Mammary epithelial cell (primary cell): ENCODE measurements at places on chromosomes 6 and 20. TPM values are rescaled to one million over a fixed set of nuclear protein-coding genes. Genes with fewer than 3 reads are reported as not detected.

DNA sequence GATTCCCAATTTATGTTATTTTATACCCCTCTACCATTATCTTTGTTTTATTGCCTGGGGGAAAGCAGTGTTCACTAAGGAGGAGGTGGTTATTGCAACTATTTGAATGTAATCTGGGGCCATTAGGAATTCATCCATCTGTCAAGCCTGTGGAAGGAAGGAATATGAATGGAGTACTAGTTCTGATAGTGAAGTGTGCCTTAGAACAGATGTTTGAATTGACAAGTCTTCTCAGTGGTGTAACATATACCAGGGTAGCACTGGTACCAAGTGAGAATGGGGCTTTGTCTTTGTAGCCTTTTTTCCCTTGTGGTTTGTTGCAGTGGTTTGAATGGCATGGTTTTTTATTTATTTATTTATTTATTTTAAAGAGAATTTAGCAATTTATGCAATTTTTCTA, 27.9 kb upstream of the HDAC2 start:
- DNase-seq: no peak

GRCh38 chr6:56868687-56869086, 86.2 kb upstream of the BEND6 start:
- DNase-seq: peak; percentile 57

DNA sequence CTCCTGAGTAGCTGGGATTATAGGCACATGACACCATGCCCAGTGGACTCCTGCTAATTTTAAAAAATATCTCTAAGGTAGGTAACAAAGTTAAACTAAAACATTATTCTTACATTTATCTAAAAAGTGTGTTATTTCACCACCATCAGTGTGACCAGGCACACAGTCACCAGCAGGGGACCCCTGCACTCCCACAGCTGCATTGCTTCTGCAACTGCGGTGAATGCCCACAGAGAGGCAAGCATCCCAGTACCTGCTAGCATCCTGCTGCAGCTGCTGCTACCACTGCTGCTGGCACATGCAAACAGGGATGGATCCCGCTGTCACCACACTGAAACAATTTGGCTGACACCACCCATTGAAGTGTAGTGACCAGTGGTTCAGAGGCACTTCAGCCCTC, 21.9 kb upstream of the EPB41L2 start:
- no peak for DNase-seq

DNA sequence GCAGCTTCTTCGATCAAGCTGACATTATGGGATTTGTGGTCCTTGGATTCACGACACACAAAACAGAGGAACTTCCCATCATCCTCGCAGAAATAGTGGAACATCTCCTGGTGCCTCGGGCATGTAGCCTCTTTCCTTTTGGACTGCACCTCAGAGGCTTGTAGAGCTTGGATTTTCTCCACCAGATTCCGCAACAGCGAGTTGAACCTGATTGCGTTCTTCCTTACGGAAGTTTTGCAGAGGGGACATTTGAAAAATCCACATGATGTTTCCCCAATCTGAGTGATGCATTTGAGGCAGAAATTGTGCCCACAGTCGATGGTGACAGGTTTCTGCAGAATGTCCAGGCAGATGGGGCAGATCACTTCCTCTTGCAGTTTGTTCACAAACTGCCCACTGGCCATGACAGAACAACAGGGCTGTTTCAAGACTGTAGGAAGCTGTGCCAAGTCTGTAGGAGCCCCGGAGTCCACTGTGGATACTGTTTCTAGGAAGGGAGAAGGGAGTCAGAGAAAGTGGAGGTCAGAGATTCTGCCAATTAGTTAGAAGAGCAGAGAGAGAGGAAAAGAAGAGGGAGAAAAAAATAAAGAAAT, 392 bp downstream of the TRIM31 start:
- no peak for DNase-seq

DNA sequence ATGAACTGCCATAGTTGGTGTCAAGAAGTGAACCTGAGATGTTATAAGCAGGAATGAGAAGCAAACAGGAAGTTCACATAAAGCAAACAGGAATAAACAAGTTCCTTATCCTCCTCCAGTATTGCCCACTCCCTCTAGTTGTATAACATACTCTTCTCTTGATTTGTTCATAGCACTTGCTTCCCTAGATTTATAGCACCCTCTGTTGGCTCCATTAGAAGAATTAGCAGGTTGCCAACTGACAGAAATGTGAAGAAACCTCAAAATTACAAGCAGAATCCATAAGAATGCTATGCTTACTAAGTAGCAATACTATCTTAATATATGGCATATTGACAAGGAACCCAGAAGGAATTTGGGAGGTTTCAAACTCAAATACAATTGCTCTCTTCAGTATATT, 195.4 kb downstream of the TBX18 start:
- DNase-seq: peak; percentile 14

DNA sequence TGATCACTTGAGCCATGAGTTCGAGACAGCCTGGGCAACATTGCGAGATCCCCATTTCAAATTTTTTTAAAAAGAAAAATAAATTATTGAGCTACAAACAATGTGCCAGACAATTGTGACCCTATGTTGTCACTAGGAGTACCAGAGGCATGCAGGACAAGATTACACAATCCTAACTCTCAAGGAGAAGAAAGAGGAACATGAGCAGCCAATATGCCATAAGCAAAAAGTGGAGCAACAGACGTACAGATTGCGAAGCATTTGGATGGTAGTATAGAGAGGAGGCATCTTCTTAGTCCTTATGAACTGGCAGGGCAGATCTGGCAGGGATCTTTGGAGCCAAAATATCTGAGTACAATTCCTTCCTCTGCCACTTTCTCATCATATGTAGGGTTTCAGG, 156.4 kb downstream of the OR2B2 start:
- no peak for DNase-seq

DNA sequence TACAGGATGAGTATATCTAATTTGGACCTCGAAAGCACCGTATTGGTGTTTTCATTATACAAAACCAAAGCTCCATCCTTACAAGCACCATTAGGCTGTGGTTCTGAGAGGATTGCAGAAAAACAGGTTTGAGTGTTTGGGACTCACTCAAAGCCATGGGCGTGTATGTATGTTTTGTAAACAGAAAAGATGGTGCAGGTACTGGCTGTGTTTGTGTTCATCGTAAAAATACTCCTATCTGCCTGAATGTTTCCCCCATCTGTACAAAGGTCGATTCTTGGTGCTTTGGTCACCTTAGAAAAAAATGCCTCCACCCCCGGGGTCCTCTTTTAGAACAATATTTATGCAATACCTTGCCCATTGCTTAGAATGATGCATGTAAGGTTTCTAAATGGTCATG, 286.6 kb downstream of the TSHZ2 start:
- DNase-seq: no peak

DNA sequence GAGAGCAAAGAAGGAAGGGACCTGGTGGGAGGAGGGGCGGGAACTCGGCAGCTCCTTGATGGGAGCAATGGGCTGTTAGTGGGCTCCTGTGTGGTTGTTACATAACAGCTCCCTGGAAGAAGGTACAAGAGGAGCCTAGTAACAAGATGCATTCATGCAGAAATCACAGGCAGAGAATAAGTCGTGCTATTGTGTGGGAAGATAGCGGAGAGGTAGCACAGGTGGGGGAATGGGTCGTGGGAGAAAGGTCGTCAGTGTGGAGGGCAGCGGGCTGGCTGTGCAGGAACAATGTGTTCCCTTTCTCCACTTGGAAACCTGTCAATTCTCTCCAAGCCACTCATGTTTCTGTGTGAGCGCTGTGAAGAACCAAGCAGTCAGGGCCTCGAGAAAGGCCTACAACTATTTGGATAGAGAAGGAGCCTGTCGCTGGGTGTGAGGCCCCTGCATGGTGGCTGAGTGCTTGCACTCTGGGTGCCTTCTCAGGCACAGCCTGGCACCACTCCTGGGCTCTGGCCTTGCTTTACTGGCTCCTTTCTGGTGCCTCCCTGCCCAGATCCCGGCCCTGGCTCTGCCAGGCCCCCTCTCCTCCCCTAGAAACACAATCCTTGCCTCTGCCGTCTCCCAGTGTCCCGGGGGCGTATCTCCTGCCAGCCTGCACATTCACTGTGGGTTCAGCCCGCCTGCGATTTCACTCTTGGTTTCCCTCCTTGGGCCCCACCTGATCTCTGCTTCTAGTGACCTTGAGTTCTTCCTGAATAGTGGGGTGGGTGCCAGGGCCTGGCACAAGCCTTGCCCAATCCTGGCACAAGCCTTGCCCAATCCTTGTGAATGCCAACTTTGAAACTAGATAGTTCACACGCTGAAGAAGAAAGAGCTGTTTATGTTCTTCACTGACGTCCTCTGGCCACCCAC, 7.4 kb upstream of the FGD2 start:
- DNase-seq: no peak

- DNase-seq: no peak
These were observed 13.5 kb upstream of the ELMO2 start for GRCh38 chr20:46419882-46420281.

GRCh38 chr6:145895802-145896201, 68.4 kb downstream of the SHPRH start:
- DNase-seq: no peak

GRCh38 chr6:82248273-82248735, 760 bp upstream of the IBTK start:
- peak; percentile 40 for DNase-seq

GRCh38 chr6:89525786-89526562, 93.0 kb downstream of the ANKRD6 start:
- DNase-seq: no peak

DNA sequence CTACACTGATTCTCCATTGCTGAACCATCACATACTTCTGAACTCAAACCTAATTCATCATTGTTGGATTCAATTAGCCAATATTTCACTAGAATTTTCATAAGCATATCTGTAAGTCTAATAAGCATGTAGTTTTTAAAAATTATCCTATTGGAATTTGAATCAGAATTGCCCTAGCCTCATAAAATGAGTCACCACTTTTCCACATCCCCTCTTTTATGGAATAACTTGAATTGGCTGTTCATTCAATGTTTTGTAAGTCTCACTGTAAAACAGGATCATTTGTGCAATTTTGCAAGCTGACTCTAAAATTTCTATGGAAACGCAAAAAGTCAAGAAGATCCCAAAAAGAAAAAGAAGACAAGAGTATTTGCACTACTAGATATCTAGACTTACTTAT, 141.0 kb downstream of the HACE1 start:
- DNase-seq: no peak

- DNase-seq: peak; percentile 90
These were observed 95.2 kb downstream of the JAG1 start for GRCh38 chr20:10578607-10579006.

DNA sequence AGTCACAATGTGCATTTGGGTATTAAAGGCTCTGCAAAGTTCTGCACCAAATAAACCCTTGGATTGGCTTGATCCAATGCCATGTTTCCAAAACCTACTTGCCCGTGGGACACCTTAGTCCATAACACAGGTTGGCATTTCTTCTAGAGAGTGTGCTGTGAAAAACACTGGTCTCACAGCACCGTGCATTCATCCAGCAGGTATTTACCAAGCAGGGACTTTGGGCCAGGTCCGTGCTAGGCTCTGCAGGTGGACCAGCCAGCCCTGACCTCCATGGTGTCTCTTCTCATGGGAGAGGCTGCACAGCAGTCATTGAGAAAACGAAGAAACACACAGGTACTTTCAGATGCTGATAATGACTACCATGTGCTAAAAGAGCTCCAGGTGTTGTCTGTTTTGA, 112.6 kb downstream of the CDH26 start:
- no peak for DNase-seq

DNA sequence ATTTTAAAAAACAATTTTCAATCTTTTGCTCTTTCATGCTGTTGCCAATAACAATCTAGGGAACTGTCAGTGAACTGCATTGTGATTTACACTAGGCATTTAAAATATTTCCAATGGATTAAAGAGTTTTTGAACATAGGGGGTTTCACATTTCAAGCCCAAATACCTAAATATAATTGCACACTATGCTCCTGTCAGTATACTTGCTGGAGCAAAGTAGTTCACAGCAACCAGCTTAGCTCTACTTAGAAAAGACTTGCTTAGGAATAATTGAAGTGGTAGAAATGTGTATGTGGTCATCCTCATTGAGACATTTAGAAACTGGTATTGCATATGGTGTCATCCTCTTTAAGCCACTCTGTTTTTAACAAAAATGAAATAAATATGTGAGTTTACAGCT, 41.7 kb upstream of the REV3L start:
- no peak for DNase-seq

DNA sequence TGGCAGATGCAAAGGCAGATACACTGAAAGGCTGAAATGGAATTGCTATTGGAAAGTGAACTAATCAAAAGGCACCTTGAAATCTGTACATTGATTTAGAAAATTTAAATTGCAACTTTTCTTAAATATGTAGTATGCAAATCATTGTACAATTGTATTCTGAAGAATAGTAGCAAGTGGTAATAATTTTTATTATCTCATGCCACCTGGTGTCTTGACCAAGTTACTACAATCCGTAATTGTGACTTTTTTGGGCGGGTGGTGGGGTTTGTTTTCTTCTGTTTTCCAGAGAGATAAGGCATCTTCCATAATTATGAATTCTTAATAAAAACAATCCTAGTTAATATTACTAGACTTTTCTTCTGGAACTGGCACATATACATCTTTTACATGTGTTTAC, 12.5 kb upstream of the BCKDHB start:
- no peak for DNase-seq

GRCh38 chr6:109853426-109853825, 124.7 kb upstream of the GPR6 start:
- no peak for DNase-seq

GRCh38 chr6:110048221-110048875, 70.2 kb downstream of the GPR6 start:
- DNase-seq: no peak

DNA sequence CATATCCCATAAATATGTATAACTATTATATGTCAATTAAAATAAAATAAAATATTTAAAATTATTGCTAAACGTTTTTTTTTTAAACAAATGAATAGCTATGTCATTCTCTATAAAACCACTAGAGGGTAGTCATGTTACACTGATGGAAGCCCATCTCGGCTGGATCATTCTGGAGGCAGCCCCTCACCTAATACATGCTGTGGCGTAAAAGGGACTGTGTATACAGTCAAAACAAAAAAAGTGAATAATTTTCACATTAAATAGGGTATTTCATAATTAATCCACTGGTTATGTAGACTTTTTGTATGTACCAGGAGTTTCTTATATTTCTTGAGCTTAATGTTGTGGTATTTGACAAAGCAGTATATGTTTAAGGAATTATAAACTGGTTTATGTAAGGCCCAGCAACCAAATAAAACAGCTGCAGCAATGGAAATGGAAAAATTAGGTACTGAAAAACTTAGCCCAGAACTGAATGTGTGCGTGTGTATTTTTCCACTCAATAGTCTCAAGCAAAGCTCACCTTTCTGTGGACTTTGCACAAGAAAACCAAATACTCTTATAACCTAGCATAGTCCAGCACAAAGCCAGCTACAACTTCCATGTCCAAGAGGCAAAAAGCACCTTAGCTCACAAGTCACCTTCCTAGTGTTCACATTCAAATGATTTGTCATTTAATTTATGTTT, 81.7 kb downstream of the COL9A1 start:
- DNase-seq: no peak

GRCh38 chr20:64137598-64138031, 26.6 kb upstream of the MYT1 start:
- DNase-seq: no peak

OR2H1 gene
- not detected in 2 replicates for total RNA-seq

KCNB1 gene
- total RNA-seq: 0.17 TPM

STMND1 gene
- not detected in 2 replicates for total RNA-seq

TINAG gene
- not detected for total RNA-seq

TBC1D22B gene
- total RNA-seq: 10.4 and 13.8 TPM in 2 replicates

PROKR2 gene
- total RNA-seq: not detected in 2 replicates

PTCHD4 gene
- 1.3 and 2.5 TPM in 2 replicates for total RNA-seq

BEND6 gene
- 2.2 TPM for total RNA-seq

VSTM2L gene
- 3.0 TPM for total RNA-seq

SNTA1 gene
- 11.7 TPM for total RNA-seq

NRSN1 gene
- total RNA-seq: not detected
